Kasumi-1 (cell line): ENCODE measurements at places on chromosomes 13 and 19.
A peak's percentile ranks its signal among the peaks of the same experiment; 100 is the strongest.

- DNase-seq: peak; percentile 55
Observed at GRCh38 chr19:18809149-18809868, 18.2 kb upstream of the COMP start.

GRCh38 chr13:96967248-96967745, 27.0 kb downstream of the OXGR1 start:
- no peak for DNase-seq

DNA sequence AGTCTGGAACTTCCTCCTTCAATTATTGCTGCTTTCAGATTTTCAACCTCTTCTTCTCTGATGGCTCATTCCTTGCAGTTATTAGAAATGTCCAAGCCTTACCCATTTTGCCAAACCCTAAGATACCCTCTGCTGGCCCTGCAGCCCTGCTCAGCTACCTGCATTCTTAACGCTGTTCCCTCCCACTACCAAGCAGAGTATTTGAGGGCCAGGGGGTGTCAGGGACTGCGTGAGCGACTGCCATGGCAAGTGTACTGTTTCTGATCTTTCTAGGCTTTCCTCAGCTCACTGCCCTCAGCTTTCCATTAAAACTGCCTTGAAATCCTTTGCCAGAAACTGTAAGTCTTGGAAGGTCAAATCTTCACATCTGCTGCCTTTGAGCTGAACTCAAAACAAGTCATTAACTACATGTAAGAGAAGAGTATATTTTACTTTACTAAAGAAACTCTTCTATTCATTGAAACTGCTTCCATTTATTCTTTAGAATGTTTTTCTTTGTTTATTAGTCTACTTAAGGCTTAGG, 41.0 kb downstream of the HS6ST3 start:
- DNase-seq: no peak

- DNase-seq: no peak
Observed at GRCh38 chr13:40969169-40969901, 49.8 kb downstream of the ELF1 start.

DNA sequence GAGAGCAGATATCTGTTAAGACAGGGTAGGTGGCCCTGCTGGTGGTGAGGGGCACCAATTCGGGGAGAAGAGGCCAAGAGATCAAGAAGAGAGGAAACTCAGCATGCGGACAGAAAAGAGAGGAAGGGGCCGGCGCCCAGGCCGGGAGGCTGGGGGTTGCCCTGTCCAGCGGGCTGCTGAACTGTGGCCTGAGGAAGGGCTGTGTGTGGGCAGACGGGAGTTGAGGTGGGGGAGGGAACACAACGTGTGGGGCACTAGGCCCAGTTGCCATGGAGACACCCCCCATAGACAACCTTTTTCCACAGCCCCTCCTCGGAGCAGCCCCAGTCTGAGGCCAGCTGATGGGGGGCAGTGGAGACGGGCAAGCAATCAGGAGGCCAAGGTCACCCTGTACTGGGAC, 2.5 kb upstream of the CACNG8 start:
- no peak for DNase-seq

DNA sequence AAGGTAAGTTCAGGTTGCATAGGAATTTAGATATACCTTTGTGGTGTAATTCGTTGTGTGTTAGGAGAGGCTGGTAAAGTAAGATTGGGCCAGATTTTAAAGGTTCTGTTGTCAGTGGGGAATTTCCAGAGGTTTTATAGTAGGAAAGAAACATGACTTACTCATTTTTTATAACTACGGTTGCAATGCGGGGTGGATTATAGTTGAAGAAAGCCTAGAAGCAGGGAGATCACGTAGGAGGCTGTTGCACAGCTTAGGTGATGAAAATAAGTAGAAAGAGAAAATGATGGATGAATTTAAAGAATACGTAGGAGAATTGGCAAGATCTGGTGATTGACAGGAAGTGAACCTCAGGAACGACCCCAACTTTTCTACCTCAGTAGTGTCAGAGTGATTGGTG, 61.1 kb downstream of the PIBF1 start:
- no peak for DNase-seq

- DNase-seq: no peak
Observed at GRCh38 chr13:108213946-108214345, 1.4 kb downstream of the LIG4 start.

- no peak for DNase-seq
Observed at GRCh38 chr13:110676595-110677587, 29.0 kb downstream of the CARS2 start.

- no peak for DNase-seq
Observed at GRCh38 chr13:93476175-93476574, 249.6 kb downstream of the GPC6 start.

DNA sequence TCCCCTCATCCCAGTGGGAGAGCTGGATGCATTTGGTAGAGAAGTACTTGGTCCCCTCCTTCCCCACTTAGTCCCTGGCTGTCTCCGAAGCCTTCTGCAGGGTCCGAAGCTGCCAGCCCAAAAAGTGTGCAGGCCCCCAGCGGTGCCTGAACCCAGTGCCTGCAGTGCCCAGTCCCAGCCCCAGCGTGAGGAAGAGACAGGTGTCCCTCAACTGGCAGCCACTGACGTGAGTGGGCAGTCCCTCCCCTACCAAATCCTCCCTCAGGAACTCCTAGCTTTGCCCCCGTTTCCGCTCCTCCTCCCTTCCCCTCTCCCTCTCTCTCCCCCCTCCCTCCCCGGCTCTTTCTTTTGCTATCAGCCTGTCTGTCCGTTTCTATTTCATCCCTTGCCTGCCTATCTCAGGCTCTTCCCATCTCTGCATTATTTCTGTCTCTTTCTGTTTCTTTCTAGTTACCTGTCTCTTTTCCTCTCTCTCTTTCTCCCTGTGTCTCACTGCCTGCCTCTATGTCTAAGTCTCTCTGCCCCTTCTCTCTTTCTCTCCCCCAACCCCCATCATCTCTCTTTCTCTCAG, 1.8 kb upstream of the LTBP4 start:
- peak; percentile 9 for DNase-seq

DNA sequence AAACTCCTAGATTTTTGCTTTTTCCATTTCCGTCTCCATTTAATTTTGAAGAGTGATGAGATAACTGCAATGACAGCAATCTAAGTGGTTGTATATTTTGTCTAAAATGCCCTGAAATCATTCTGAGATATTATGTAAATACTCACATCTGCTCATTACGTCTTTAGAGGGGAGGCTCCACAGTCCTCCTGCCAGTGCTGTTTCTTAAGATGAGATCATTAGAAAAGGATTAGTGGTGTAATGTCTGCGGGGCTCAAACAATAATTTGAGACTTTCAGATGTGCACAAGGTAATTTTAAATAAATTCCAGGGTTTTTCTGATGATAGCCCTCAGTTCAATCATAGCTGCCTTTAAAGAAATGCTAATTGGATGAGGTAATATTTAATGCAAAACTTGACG, 437.9 kb downstream of the FOXO1 start:
- DNase-seq: no peak

- peak; percentile 70 for DNase-seq
Observed at GRCh38 chr19:39671739-39672363, 16.1 kb downstream of the LGALS16 start.

GRCh38 chr19:39080431-39080830, 3.7 kb upstream of the ACP7 start:
- DNase-seq: no peak

DNA sequence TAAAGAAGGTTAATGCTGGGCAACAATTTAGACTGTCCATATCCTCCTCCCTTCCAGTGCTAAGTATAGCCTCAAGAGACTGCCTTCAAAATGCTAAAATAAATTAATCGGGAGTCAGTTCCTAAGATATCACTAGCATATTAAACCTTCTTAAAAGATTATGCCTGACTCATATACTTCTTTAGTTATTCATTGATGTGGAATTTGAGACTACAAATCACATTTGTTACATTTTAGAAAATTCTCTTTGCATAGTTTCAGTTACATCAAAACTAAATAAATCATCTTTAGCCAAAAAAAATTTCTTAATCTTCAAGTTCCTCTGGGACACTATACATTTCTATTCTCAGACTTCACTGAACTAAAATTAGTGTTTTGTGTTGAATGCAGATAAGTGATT, 769.1 kb downstream of the PCDH9 start:
- DNase-seq: no peak

- no peak for DNase-seq
Observed at GRCh38 chr13:113022745-113023574, 53.9 kb downstream of the MCF2L start.

DNA sequence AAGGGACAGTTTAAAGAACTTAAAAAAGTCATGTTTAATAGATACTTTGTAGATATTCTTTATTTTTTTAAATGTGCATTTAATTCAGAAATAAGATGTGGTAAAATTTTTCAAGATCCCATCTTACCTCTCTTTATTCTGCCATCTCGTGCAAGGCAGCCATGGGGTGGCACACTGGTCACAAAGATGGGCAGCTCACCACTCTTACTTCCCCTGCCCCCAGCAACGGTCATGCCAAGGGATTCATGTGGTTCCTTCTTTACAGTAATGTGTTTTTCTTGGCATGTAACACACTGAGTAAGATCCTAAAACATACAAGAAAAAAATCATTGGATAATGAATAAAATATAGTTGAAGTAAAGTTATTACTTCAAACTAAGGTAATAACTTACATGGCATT, 64.2 kb downstream of the LNX2 start:
- DNase-seq: no peak

- no peak for DNase-seq
Observed at GRCh38 chr19:54138489-54139256, 1.1 kb downstream of the CNOT3 start.

- no peak for DNase-seq
Observed at GRCh38 chr19:4284176-4284958, 5.3 kb downstream of the SHD start.

GRCh38 chr13:42906257-42906656, 85.8 kb downstream of the EPSTI1 start:
- no peak for DNase-seq

- DNase-seq: no peak
Observed at GRCh38 chr13:79141082-79141481, 265.0 kb downstream of the RBM26 start.

GRCh38 chr19:14614099-14614412, 31.2 kb downstream of the CLEC17A start:
- DNase-seq: peak; percentile 92

GRCh38 chr13:33392794-33393405, 107.3 kb upstream of the STARD13 start:
- no peak for DNase-seq

DNA sequence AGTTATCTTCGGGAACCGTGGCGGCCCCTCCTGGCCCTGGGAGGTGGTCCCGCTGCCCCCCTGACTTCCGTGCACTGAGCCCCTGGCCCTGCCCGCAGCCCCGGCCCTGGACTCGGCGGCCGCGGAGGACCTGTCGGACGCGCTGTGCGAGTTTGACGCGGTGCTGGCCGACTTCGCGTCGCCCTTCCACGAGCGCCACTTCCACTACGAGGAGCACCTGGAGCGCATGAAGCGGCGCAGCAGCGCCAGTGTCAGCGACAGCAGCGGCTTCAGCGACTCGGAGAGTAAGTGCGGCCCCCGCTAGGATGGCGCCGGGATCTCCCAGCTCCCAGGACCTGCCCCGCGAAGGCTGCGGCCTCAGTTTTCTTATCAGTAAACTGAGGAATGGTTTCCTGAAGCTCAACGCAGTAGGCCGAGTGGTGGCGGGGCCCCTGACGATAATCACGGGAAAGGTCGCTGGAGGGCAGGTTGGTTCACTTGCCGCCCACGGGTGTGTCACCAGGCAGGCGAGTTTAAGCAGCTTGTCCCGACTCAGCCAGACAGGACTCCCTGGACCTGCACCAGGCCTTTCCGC, 924 bp downstream of the RGCC start:
- DNase-seq: peak; percentile 46

GRCh38 chr13:114005206-114005724, 31.4 kb upstream of the C13orf46 start:
- no peak for DNase-seq

- no peak for DNase-seq
Observed at GRCh38 chr13:61170856-61171255, 244.8 kb downstream of the PCDH20 start.

DNA sequence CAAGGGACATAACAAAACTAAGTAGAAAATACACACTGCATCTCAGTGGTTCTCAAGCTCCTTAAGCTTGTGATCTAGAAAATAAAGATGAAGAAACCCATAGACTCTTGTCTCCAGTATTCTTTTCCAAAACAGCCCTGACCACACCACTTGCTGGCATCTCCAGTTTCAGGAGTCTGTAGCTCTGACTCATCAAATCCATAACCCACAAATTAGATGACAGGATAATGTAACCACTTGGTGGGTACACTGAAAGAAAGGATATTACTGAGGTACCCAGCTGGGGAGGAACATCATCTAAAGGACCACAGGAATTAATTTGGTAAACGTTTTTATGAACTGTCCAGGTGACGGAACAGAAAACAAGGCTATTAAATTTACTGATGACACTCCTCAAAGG, 214.7 kb downstream of the VWA8 start:
- no peak for DNase-seq

- DNase-seq: no peak
Observed at GRCh38 chr19:40217934-40218890, at the start of gene TTC9B. TSS of gene TTC9B (minus strand) at chr19:40218384. CDS start at chr19:40218381, 3 bp downstream.

GRCh38 chr19:50158577-50158976, 4.5 kb downstream of the IZUMO2 start:
- DNase-seq: no peak

GRCh38 chr19:11612816-11613511, 15.7 kb downstream of the ZNF627 start:
- peak; percentile 10 for DNase-seq

GRCh38 chr13:46605076-46605824, 52.3 kb downstream of the LRCH1 start:
- no peak for DNase-seq

GRCh38 chr13:40692946-40693345, 26.5 kb upstream of the FOXO1 start:
- no peak for DNase-seq

DNA sequence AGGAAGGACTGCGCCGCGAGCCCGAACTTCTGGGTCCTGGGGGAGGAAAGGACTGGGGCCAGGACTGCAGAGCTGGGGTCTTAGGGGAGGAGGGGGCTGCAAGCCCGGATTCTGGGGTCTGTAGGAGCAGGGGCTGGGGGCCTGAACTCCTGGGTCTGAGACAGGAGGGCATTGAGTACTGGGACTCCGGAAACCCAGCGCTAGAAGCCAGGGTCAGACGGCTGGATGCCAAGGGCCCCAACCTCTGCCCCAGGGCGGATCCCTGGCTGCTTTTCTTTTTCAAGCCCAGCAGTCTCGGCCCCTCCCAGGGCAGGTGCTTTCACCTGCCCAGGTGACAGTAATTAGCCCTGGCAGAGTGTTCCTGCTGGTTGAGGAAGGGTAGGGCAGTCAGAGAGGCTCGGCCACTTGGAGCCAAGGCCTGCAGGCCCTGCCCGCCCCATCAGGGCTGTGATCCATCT, 2.3 kb downstream of the MYH14 start:
- no peak for DNase-seq

DNA sequence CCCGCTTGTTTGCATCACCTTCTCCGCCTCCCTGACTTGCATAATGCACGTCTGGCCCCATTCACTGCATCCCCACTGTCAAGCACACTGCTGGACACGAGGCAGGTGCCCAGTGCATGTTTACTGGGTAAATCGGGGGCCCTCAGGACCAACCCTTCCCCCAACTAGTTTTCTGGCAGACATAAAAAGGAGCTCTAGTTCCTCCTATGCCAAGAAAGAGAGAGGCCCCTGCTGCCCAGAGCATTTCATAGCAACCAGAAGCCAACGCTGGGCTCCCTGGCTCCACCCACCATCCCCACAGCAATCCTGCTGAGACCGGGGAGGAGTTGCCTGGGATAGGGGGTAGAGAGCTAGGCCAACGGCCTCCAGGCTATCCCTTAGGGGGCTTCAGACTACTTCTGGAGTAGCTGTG, 23.2 kb downstream of the ANKRD27 start:
- peak; percentile 81 for DNase-seq
